Glomerular endothelial cell (primary cell): ENCODE measurements at places on chromosomes 4 and X. TPM values are rescaled to one million over a fixed set of nuclear protein-coding genes. Genes with fewer than 3 reads are reported as not detected.

DNA sequence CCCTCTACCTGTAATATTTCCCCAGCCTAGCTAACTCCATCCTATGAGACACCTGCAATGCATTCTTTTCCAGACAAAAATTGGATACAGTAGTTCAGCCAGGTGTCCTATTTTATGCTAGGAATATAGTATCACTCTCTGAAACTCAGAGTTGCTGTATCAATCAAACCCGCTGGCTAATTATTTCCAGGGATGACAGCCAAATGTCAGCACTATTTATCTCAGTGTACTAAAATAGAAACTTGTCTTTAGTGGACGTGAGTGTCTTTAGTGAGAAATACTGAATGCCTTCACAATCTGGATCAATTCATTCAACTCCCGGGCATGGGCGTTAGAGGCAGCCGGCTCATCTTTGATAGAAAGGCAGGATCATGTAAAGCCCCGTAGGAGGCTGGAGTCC, 196.2 kb downstream of the RBM46 start:
- DNase-seq = no peak

DNA sequence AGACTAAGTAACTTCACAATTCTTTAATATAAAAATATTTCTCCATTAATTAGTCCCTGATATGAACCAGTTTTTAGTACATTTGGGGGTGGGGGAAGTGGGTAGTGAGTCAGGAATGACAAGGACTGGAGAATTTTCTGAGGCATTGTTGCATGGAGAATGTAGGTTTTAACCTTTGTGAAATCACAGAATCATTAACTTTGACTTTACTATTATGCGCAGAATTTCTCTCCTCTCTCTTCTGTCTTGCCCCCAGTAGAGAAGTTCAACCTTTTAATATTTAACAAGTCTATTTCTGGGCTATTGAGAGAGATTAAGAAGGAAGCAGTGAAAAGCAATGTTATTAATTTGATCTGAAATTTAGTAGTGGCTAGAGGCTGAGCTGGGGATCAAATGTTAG, 597.0 kb downstream of the PCDH18 start:
- no peak for DNase-seq

MAMLD1 gene
- 3.6 and 4.9 TPM in 2 replicates for total RNA-seq

FGG gene
- total RNA-seq = not detected in 2 replicates
